ENCODE measurements at places on chromosomes 7 and 10.

GRCh38 chr7:157707983-157708918, 371.4 kb downstream of the DNAJB6 start:
- no peak for DNase-seq

- DNase-seq, result no peak
Measured at GRCh38 chr7:107725138-107725740, 18.7 kb upstream of the CBLL1 start.

GRCh38 chr10:100340948-100341847, 5.8 kb upstream of the SCD start:
- no peak for DNase-seq

DNA sequence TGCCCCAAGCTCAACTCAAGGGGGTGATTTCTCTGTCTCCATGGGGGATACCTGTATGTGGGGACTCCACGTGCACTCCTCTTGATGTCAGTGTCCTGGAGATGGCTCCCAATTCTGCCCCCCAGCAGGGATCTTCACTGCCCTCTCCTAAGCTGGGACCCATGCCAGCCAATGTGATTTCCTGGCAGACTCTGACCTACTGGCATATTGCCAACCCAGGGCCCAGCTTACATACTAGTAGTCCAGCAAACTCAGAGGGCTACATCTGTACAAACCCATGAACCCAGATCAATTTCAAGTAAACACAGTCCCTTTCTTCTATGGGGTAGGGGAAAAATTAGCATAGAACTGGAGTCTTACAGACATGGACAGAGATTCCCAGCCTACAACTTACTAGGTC, 26.2 kb upstream of the BMPR1A start:
- DNase-seq, result no peak

- no peak for DNase-seq
Measured at GRCh38 chr10:58219875-58220274, 47.8 kb downstream of the IPMK start.

GRCh38 chr10:119120413-119120867, 16.5 kb downstream of the DENND10 start:
- DNase-seq, result no peak
